Hematopoietic multipotent progenitor cell treated with erythropoietin and hydrocortisone succinate and interleukin-3 and kit ligand, for 8 days (in vitro differentiated cells): ENCODE measurements at places on chromosomes 12 and 14.

GRCh38 chr14:51093371-51094281 is 1.3 kb downstream of the TRIM9 start:
- peak; percentile 24 for DNase-seq

DNA sequence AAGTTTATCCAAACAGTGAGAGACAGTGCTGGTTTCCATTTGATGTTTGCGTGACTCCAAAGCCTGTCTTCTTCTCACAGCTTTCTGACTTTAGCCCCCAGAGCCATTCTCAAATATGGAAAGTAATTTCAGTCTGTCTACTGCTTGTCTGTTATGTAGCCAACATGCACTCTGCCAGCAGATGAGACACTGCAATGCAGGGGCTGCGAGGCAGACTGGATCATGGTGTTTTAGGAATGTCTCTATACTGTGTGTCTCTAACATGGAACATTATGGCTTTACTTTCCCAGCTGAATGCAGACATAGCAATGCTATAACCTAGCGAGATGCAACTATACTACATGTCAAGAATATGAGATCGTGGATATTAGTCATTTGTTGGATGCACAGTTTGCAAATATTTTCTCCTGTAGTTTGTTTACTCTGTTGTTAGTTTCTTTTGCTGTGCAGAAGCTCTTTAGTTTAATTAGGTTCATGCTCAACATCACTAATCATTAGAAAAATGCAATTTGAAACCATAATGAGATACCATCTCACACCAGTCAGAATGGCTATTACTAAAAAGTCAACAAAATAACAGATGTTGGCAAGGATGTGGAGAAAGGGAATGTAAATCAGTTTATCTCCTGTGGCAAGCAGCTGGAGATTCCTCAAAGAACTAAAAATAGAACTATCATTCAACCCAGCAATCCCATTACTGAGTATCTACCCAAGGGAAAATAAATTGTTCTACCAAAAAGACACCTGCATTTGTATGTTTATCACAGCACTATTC is 235.8 kb upstream of the TMTC1 start:
- DNase-seq = no peak

DNA sequence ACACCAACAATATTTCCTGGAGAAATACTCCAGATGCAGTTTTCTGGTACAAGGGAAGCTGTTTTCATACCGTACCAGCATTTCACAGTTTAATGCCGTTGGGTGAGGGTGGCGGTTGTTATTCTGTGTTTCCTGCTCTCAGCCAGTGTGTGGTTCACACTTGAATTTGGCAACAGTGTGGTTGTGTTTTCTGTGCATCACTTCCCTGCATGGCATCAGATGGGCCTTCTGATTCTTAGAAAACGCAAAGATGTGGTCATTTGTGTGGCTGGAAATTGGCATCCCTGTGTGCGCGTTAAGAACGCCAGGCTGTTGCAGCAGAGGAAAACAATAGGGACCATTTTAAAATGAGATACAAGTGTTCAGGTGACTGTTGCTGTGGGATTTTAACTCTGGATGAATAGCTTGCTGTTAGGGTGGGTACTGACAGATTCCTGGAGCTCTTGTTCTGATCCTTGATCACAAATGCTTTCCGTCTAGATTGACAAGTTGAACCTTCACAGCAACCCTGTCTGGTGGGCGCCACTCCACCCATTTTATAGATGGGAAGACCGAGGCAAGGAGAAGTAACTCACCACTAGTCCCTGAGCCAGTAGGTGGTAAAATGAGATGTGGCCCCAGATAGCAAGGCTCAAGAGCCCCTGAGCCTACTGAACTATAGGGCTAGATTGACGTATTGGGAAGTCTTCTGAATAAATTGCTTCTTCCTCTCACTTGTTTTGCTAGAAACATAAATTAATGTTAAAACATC is 231.2 kb downstream of the CHST11 start:
- peak; percentile 48 for DNase-seq

- no peak for DNase-seq
Measured at GRCh38 chr14:56753396-56753795, 56.9 kb downstream of the OTX2 start.

- DNase-seq = no peak
Measured at GRCh38 chr12:53698948-53699677, 23.2 kb upstream of the ATP5MC2 start.

DNA sequence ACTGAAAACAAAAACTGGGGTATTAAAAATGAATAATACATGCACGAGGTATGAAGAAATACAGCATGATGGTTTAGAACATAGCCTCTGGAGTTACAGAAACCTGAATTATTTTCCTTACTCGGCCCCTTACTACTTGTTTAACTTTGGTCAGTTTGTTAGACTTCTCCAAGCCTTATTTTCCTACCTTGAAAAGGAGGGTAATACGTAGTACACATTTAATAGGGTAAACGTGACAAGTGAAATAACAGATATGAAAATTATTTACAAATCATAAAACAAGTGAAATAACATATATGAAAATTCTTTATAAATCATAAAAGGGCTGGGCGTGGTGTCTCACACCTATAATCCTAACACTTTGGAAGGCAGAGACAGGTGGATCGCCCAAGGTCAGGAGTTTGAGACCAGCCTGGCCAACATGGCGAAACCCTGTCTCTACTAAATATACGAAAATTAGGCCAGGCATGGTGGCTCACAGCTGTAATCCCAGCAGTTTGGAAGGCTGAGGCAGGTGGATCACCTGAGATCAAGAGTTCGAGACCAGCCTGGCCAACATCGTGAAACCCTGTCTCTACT is 11.4 kb upstream of the PKP2 start:
- DNase-seq = no peak
